ENCODE measurements at places on chromosomes 3 and 15.

- no peak for DNase-seq
These were observed 106.3 kb downstream of the C3orf70 start for GRCh38 chr3:185046603-185047002.

DNA sequence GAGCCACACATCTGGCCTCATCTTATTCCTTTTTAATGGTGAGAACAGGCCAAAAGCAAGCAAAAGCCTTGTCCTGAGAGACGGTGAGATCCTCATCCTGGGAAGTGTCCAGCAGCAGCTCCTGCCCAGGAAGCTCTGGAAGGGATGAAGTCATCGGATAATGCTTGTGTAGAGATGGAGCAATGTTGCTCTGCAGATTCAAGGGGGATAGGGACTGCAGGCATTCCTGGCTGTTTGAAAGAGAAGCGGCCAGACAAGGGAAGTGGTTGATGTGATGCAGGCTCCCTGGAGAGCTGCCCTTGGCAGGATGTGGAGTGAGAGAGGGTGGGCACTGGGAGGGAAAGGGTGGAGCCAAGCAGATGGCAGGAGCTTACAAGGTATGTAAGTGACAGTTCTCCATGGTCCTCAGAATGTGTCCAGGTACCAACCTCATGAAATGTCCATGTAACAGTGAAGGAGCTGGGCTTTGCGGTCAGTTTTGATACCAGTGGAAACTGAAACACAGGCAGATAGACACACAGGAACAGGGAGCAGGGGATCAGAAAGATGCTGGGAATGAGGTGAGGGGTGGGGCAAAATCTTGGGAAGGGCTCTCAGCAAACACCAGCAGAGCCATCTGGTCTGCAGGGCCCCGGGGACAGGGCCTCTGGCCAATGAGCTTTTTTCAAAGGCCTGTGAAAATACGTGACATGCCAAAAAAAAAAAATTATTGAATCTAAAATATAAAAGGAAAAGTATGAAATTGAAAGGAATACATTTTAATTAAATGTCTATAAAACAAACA lies 32.2 kb upstream of the LACTB start:
- DNase-seq, result no peak

- no peak for DNase-seq
These were observed 101.9 kb downstream of the SERPINI1 start for GRCh38 chr3:167837466-167837865.

DNA sequence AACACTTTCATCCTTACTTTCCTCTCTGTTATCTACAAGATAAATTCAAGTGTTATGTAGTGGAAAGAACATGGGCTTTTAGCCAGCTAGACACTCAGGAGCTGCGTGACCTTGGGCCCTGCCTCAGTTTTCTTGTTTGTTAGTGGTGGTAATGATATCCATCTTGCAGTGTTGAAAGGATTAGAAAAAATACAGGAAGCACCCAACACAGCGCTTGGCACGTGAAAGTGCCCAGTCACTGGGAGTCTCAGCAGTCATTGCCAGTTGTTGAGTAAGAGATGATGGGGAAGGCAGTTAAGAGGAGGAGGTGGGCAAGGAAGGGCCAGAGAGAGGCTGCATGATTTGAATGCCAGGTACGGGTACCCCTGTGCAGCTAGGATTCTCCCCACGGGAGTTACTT lies 5.3 kb downstream of the PDIA5 start:
- no peak for DNase-seq

Data from T-helper 1 cell (primary cell).